Activated CD4-positive, alpha-beta memory T cell treated with anti-CD3 and anti-CD28 coated beads, Interleukin-2, amount 10 ng/mL, durations not matched to agents 7 days and 5 days (primary cell): ENCODE measurements at places on chromosomes 2 and 18. TPM values are rescaled to one million over a fixed set of nuclear protein-coding genes. Genes with fewer than 3 reads are reported as not detected.
A peak's percentile ranks its signal among the peaks of the same experiment; 100 is the strongest.

- DNase-seq = no peak
Observed at GRCh38 chr2:106798826-106799552, 87.0 kb downstream of the ST6GAL2 start.

The TRABD2A gene
- 38.3 TPM for total RNA-seq

DNA sequence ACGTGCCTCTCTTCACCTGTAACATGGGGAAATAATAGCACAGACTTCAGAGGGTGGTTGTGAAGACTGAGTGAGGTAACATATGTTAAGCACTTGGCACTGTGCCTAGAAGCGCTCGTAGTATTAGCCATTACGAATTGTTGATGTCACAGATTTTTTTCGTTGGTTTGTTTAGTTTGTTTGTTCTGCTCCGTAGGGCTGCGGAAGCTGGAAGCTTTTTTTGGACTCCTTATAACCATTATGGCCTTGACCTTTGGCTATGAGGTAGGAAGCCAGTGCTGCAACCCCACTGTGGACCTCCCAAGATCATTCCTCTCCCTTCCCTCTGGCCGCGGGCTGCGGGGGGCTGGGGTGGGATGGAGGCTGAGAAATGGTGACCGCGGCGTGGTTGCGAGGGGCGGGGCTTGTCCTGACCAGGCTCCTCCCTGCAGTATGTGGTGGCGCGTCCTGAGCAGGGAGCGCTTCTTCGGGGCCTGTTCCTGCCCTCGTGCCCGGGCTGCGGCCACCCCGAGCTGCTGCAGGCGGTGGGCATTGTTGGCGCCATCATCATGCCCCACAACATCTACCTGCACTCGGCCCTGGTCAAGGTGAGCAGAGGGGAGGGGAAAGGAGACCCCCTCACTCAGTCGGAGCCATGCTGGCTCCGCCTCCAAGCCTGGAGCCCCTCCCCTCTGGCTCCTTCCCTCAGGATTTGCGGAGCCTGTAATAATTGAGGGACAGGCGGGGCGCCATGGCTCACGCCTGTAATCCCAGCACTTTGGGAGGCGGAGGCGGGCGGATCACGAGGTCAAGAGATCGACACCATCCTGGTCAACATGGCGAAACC lies 5.5 kb downstream of the SLC11A1 start:
- DNase-seq = no peak

- no peak for DNase-seq
Observed at GRCh38 chr2:200272320-200272719, 34.2 kb upstream of the SPATS2L start.

The ALLC gene
- not detected for total RNA-seq

- DNase-seq = no peak
Observed at GRCh38 chr18:1777843-1778242, 793.5 kb downstream of the METTL4 start.

- no peak for DNase-seq
Observed at GRCh38 chr2:86396291-86396785, 44.8 kb upstream of the KDM3A start.

The ILKAP gene
- total RNA-seq = 54.3 TPM

DNA sequence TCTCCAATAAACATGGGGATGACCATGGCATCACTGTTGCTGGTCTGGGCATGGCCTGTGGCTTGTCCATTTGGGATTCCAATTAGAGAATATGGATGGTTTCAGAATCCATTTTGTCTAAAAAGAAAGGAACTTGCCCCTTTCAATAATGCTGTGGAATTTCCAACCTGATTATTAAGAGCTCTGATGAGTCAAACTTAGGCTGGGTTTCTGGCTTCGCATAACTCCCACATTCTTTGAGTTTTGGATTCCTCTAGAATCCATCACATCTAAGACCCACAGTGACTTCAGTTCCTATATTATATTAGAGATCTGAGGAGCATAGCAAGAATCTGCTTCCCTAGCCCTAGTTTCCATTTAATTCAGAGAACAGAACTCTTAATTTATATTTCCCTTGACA lies 531.5 kb downstream of the TNS1 start:
- DNase-seq = no peak

The ABCB11 gene
- not detected for total RNA-seq

The ADD2 gene
- total RNA-seq = 1.3 TPM

DNA sequence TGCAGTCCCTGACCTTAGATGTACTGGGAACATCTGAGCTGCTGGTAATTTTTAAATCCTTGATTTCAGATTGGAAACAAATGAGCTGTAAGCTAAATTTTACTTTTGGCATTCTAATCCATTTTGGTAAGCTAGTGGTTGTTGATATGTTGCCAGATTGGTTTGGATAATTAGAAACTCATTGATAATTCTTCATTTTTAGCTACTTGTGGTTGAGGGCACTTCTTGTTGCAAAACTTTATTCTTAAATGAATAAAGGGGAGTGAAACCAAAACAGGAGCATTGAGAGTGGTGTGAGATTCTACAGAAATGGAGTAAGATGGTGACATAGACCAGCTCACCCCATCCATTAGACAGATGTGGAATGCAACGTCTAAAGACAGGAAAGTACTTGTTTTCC lies 64.5 kb downstream of the ITGB1BP1 start:
- no peak for DNase-seq

DNA sequence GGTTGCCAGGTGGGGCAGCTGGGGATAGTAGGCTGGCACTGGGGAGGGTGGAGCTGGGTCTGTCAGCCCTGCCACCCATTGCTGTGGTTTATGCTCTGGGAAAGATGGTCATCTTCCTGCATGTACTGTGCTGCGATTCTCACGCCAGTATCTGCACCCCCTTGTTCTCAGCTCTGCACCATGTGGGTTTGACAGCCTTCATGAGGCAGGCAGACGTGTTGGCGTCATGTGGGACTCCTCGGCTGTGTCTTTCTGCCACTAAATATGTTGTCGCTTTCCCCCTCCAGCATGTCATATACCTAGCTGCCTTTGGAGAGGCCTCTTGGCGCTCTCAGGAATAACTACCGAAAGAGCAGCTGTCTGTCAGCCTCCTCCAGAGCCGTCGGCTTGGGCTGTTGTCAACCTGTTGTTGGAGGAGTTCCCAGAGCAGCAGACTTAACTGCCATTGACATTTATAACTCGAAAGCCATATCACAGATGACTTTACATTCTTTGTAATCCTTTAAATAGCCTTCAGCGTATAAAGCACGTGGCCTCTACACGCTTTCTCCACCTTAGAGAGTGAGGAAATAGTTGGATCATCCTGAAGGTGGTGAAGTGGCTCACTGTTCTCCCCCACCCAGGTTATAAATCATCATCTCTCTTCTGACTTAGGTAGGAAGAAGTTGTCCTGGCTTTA lies 80.4 kb upstream of the MGAT5 start:
- DNase-seq = no peak

The LONRF2 gene
- 0.10 TPM for total RNA-seq

The SOCS6 gene
- 2.1 TPM for total RNA-seq

The NEU2 gene
- not detected for total RNA-seq

The TTN gene
- total RNA-seq = 2.3 TPM

The GALNT5 gene
- not detected for total RNA-seq

GRCh38 chr18:37787452-37787851 lies 221.9 kb upstream of the CELF4 start:
- DNase-seq = no peak

DNA sequence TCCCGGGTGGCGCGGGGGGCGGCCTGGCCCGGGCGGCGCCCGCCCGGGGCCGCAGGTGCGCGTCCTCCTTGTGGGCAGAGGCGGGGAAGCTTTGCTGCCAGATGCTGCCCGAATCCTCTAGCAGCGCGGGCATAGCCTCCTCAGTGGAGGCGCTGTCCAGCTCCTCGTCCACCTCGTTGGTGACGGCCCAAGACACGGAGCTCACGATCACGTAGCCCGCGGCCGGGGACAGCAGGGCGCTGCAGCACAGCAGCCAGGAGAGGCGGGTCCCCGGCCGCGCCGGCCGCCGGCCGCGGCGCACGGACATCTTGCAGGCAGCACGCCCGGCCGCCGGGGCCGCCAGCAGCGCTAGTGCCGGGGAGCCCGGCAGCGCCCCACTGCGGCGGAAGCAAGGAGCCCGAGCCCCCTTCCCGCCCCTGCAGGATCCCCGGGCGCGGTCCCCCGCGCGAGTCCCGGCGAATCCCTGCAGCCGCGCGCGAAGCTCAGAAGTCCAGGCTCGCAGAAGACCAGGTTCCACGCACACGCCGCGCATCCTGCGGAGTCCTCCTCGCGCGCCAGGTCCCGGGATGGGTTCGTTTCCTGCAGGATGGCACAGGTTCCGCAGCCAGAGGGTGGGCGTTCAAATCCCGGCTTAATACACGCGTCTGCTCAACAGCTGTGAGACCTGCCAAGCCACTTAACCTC lies at the start of gene CREG2:
Gene CREG2 (minus strand): TSS at position 353 of the 684 bp plus-strand sequence. CDS start 46 bp downstream, at position 307.
- DNase-seq = peak; percentile 69

The CD8A gene
- total RNA-seq = 4.8 TPM

- DNase-seq = peak; percentile 77
Observed at GRCh38 chr2:96241900-96242611, 23.7 kb downstream of the TMEM127 start.

The IL1RN gene
- total RNA-seq = 3.3 TPM

DNA sequence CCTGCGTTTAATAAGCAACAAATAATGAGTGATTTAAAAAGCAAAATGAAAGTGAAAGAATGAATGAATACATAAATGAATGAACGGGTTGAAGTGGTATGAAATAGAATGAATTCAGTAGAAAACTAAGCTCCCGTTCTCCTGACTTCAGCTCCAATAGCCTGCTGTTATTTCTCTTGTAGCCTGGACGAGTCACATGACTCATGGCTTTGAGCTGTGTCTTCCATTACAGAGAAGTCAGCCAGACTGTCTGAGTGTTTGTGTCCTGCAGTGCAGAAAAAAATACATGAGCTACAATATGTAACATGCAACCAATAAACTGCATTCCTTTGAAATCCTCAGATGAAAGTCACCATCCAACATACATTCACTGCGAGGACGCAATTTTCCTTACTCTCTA lies 21.2 kb downstream of the SCG2 start:
- no peak for DNase-seq

GRCh38 chr18:79379931-79380815 lies 15.6 kb upstream of the NFATC1 start:
- peak; percentile 15 for DNase-seq

The ABCG5 gene
- total RNA-seq = not detected

The MFSD2B gene
- 0.20 TPM for total RNA-seq

DNA sequence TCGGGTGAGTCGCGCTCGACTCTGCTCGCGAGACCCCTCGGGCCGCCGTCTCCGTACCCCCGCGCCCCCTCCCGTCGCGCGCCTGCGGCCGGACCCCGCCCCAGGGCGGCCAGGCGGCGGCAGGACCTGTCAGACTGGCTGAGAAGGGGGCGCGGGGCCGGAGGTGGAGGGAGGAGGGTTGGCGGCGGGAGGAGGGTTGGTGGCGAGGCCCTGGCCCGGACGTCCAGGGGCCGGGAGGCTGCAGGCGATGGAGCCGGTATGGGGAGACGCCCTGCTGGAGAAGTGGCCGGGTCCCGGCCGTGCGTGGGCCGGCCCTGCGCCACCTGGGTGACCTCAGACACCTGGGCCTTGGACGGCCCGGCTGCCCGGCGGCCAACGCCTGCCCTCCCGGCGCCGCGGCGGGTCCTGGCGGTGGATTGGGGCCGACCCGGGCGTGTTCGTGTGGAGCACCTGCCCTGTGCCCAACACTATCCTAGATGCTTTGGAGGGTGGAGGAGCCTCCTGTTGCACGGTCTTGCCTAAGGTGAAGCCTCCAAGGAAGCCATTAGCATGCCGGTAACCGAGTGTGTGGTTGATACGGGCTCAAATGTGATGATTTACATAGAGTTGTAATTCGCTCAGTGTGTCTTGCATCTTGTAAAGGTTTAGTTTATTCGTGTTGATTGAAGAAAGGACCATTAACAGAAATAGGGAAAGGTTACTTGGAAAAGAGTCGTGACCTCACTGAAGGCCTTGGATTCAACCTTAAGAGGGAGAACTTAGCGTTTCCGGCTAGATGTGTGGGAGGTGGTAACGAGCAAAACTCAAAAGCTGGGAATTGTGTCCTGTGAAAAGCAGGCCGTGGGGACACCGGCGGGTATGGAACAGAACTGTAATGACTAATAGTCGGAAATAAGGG lies 550 bp downstream of the MYL12B start:
- peak; percentile 52 for DNase-seq

The APOB gene
- not detected for total RNA-seq

GRCh38 chr2:12718711-12719399 lies 2.1 kb downstream of the TRIB2 start:
- DNase-seq = no peak

The DSG1 gene
- total RNA-seq = not detected

The ODC1 gene
- 54.9 TPM for total RNA-seq

GRCh38 chr2:126976721-126977328 lies 78.1 kb downstream of the TEX51 start:
- no peak for DNase-seq

- no peak for DNase-seq
Observed at GRCh38 chr2:172447811-172448493, 20.6 kb downstream of the ITGA6 start.

DNA sequence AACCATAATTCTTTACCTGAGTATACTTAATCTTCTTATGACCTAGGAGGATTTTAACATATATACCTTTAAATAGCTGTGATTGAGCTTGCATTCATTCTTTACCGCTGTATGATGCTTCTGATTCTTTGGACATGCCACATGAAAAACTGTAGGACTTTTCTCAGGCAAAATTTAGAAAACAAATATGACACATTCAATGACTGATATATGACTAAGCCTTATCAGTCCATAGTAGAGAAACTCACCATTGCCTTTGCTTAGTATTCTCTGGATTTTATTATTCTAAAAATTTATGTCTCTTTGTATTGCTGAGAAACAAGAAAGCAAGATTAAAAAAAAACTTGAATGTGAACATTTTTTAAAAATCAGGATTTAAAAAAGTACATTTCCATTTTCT lies 3.7 kb downstream of the FAM171B start:
- DNase-seq = no peak

- no peak for DNase-seq
Observed at GRCh38 chr2:29502460-29502911, 387.3 kb downstream of the CLIP4 start.

The PMAIP1 gene
- total RNA-seq = 37.7 TPM

The FAM124B gene
- total RNA-seq = 1.2 TPM

GRCh38 chr2:161030260-161031063 lies 129.8 kb upstream of the TANK start:
- DNase-seq = no peak

DNA sequence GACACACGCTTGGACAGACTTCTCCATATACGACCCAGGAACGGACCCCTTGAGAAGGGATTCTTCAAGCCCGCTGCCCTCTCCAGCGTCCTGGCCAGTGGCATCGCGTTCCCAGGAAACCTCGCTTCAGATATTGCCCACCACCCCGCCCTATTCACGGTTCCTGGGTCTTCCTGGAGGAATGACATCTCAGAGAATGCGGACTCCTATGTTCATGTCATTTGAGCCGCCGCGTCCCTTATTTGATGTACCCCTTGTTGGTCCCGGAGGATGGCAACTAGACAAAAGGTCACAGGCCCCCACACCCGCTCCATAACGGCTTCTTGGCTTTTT lies 588 bp upstream of the CCDC93 start:
- no peak for DNase-seq
